Smooth muscle cell of the brain vasculature (primary cell): ENCODE measurements at places on chromosomes 4 and X.

DNA sequence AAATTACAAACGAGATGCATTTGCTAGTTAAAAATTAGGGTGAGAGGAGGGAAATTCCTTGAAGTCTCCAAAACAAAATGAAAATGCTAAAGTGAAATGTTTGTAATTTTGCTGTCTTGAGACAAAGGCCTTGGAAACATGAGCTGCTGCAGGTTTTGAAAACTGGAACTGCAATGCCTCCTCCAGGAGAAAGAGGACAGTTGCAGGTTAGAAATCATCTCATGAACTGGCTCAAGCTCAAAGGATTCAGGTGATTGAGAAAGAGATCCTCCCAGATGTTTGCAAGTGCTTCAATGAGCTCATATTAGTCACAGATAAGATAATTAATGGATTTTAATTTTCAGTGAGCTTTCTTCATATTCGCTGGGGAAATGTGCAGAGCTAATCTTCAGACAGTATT is 32.4 kb downstream of the SMPX start:
- no peak for DNase-seq

- DNase-seq = no peak
Measured at GRCh38 chrX:120377715-120378114, 15.8 kb downstream of the ATP1B4 start.

DNA sequence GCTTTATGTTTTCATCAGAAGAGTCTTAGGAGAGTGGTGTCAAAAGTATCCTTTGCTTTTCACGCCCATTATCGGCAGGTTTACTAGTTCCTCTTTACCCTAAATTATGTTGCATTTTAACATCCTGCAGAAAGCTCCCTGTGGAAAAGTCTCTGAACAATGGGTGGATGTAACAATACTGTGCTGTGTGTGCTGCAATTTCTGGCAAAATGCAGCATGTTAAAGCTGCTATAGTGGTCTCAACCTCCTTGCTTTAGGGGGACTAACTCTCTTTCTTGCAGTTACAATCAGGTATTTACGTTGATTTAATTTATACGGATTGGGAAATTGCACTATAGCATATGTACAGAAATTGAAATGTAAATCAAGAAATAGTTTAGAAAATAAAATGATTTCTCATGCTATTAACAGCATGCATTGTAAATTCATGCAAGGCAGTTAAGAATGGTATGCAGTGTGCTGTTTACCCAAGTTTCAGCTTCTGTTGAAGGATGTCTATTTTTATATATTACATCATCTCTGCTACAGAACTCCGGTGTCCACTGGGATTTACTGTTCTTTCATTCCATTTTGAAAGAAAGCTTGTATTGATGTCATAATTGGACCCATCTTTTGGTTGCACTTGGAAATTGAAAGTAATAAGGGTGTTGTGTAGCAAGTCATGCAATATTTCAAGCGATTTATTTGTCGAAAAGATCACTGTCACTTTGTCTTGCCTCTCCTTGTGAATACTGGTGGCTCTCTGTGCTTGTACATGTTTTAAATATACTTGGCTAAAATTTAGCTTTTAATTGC is 145.7 kb downstream of the RAPGEF2 start:
- DNase-seq = peak; percentile 59

DNA sequence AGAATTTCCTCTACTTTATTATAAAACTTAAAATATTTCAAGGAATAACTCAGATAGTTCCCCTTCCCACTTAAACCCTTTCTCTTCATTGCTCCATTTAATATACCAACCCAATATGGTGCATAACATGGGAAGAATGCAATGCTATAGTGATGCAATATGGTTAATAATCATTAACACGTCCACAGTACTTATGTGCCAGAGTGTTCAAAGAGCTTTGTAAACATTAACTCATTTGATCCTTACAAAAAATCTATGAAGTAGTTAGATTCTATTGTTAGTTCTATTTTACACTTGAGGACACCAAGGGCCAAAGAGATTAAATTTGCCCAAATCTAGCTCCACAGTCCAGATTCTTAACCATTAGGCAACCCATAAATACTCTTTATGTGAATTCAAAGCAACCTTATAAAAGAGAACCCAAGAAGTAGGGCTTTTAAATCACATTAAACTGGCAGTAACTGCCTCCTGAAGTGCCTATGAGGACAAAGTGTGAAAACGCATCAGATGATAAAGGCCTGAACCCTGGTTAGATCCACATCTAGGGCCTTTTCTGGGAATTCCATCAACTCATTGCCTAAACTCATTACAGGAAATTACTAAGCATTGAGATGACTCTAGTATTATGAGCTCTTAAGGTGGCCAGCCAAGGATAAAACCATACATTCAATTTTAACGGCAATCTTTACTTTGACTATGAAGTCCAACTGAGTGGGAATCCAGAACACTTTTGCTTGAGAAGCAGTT is 94.3 kb downstream of the AREG start:
- DNase-seq = no peak

GRCh38 chr4:52863324-52863723 is 1.2 kb downstream of the RASL11B start:
- no peak for DNase-seq

DNA sequence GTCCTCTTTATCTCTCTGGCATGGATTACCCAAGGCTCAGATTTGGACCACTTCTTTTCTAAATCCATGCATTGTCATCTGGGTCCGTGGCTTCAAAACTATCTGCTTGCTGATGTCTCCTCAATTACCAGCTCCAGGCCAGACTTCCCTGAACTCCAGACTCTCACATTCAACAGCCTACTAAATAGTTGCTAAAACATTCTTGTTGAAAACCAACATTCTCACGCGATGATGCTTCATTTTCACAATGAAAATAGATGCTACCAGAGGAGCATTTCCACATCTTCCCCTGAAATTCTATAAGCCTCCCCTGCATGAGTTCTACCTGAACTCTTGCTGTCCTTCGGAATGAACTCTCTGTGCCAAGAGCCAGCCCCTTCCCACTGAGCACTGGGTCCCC is 5.2 kb upstream of the TLR6 start:
- DNase-seq = no peak

- DNase-seq = no peak
Measured at GRCh38 chrX:129323115-129323514, 200.2 kb downstream of the SMARCA1 start.
